ENCODE measurements at places on chromosomes 16 and 17.
A peak's percentile ranks its signal among the peaks of the same experiment; 100 is the strongest.

- DNase-seq = no peak
Measured at GRCh38 chr16:54443839-54444238, 157.3 kb upstream of the IRX3 start.

- DNase-seq = no peak
Measured at GRCh38 chr16:57688987-57689761, 5.4 kb upstream of the DRC7 start.

GRCh38 chr16:62545039-62545438 is 508.8 kb upstream of the CDH8 start:
- no peak for DNase-seq

- DNase-seq = no peak
Measured at GRCh38 chr17:81380131-81380530, 15.1 kb upstream of the BAHCC1 start.

GRCh38 chr16:49504023-49504364 is 130.4 kb downstream of the C16orf78 start:
- DNase-seq = no peak

DNA sequence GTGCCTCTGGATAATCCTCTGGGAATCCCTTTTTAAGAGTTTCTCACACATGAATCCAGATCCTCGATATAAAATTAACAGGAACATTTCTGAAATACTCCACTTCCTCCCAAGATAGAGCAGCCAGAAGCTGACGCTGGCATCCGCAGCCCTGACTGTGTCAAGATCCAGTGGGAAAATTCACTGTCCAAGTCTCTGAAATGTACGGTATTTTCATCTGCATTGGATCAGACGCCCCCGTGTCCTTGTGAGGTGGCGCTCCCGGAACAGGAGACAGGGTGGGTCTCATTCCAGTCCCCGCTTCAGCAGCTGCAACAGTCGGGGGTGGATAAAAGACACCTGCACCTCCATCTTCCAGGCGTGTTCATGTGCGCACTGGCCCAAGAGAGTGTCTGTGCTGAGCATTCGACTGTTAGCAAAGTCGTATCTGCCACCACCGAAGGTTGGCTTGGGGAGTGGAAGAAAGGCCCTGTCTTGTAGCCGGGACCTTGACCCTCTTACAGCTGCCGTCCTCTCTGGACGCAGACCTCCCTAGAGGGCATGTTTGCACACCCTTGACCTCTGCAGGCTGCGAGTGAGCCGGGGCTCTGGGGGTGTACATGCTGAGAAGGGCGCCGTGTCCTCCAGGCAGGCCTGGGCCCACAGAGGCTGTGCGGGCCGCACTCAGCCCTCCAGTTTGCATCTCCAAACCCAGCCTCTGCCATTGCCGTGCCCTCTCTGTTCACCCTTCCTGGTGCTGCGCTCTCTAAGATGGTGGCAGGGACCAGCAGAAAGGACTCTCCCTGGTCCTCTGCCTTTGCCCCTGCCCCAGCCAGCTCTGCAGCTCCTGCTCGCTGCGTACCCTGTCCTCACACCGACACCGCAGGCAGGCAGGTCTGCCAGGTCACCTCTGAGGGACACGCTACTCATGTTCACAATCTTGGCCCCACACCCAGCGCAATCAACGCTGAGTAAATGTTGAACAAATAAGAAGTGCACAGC is 72.0 kb upstream of the CHMP6 start:
- no peak for DNase-seq

DNA sequence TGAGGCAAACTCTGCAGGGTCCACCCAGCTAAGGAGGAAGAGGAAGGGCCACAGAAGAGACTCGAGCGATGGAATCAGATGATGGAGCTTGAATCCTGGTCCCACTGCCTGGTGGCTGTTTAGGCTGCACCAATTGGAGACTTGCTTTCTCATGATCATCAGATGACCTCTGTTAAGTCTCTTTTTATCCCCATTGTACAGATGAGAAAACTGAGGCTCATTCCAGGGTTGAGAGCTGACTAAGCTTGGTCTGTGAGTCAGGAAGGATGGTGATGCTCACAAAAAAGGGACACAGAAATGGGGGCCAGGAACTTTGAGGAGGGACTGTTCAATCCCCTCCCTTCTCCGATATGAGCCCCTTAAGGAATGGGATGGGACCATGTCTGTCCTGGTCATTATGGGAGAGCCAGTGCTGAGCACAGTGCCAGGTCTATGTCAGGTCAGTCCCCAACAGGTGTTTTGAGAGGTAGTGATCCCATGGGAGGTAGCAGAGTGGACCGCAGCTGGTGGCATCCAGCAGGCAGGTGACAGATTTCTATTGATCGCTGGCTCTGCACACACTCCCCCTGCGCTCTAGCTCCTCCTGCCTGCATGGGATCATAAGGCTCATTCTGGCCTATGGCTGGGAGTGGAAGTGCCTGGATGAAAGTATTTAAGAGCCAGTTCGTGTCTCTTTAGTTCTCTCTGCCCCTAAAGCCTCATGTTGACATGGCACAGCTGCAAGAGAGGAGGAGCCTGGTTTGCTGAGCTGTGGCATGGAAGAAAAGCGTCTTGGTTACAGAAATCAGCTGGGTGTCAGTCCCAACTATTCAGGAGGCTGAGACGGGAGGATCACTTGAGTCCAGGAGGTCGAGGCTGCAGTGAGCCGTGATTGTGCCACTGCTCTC is 27.2 kb downstream of the SNX20 start:
- DNase-seq = no peak

DNA sequence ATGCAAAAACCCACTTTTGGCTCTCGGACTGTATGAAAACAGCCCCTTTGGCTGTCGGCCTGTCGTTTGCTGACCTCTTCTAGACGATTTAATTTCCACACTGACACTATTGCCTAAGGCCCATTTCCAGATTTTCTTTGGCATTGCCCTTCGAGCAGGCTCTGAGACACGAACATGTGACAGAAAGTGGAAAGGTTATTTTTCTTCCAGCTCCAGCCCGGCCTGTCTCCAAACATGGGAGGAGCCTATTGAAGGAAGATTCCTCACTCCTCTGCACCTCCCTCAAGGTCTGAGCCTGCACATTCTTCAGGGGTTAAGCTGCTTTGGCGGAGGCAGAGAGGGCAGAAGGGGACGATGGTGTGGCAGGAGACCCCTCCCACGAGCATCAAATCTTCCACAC is 85.9 kb upstream of the FOXF1 start:
- DNase-seq = no peak

DNA sequence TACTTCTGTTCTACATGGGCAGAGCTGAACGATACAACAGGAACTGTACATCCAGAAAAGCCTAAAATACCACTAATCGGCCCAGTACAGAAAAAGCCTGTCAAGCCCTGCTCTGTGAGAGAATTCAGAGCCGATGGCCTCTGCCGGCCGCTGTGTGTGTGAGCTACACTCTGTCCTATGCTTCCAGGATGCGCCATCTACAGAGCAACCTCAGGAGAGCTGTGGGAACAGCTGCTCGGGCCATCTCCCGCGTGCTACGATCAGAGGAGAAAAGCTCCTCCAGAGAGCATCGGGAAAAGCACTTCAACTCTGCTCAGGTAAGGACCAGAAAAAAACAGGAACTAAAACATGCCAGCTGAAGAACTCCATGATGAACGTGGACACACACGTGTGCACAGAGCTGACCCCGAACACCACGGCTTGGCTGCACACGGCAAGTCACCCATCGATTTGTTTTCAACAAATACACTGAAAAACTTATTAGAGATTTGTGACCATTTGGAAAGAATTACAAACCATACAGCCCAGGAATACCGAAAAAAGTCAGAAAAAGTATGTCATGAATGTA is 115.9 kb downstream of the ANKRD11 start:
- peak; percentile 78 for DNase-seq

GRCh38 chr17:45302649-45303173 is 14.1 kb downstream of the MAP3K14 start:
- peak; percentile 69 for DNase-seq

- DNase-seq = no peak
Measured at GRCh38 chr17:17698869-17699351, 17.7 kb downstream of the RAI1 start.

- no peak for DNase-seq
Measured at GRCh38 chr16:75102595-75102994, 14.0 kb downstream of the LDHD start.

DNA sequence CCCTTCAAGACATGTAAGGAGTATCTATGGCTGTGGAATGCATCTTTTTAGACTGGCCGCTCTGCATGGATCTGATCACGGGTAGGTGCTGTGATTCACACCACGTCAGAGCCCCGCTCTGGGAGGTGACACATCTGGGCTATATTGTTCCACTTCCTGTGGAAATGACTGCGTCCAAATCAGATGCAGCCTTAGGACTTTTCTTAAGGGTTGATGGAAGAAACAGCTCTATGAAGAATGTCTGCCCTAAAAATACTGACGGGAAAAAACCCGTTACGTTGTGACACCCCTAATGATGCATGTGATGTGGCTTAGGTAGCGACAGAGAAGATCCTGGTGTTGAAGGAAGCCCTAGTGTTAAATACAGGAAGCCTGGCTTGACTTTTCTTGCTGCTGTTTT is 12.2 kb downstream of the BANP start:
- no peak for DNase-seq

DNA sequence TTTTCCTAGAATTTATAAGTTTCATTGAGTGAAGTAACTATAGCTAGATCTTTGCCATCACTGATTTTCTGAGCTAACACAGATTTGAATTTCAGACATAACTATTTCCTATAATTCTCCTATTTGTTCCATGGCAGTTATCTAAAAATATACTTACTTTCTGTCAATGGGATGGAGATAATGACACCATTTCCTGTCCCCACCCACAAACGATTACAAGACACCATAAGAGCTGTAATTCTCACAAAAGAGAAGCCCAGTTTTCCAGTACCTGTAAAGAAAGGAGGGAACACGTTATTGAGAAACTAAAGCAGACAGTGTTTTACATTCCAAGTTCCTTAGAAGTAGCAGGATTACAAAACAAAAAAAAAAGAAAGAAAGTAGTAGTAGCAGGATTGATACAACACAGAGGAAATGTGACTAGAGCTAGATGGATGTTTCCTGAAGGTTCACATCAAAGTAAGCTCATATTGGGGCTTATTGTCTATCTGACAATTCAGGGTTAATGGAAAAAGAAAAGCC is 110.9 kb upstream of the TOB1 start:
- no peak for DNase-seq

DNA sequence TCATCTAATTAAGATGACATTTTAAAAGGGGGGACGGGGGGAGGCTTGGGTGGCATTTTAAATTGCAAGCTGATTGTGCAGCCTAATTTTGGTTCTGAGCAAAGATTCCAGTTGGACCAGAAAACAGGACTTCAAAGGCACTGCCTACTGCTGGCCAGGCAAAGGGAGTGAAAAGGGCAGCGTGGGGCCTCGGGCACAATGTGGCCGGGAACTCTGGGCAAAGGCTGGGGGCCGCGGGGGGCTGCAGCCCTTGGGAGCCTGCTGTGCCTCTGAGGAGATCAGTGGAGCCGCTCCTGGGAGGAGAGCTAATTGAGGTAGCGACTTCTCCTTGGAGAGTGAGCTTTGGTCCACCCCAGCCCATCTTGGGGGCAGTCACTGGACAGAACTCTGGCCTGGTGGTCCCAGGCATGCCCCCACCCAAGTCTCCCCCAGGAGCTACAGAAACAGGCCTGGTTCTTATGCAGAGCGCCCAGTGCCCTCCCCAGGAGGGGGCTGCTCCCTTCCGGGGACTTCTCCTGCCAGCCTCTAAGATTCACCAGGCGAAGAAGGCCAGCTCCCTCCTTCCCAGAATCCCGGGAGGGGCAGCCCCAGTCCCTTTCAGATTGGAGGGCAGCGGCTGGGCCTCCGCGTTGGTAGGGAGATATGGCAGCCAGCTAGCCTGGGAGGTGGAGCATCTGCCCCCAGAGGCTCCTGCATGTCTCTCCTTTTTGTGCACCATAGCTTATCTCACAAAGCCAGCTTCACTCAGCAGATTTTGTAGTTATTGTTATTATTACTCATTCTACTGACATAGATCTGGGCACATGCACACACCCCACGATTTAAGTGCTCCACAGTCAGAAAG is 115.6 kb downstream of the GNAO1 start:
- peak; percentile 61 for DNase-seq

DNA sequence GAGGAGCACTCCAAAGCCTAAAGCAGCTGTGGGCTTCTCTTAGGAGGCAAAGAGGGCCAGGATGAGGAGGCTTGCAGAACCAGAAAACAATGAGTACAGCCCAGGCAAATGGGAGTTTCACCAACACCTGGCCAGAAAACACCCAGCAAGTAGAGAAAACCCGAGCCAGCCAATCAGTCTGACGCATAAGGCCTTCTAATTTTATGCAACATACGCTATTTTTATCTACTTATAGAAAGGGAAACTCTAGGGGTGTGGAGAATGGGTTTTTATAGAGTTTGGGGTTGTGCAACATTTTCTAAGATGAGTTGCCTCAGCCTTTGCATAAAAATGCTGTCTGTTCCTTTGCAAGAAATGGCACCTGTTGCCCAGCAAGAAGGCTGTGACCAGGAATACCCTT is 529.0 kb upstream of the CDH5 start:
- DNase-seq = no peak

DNA sequence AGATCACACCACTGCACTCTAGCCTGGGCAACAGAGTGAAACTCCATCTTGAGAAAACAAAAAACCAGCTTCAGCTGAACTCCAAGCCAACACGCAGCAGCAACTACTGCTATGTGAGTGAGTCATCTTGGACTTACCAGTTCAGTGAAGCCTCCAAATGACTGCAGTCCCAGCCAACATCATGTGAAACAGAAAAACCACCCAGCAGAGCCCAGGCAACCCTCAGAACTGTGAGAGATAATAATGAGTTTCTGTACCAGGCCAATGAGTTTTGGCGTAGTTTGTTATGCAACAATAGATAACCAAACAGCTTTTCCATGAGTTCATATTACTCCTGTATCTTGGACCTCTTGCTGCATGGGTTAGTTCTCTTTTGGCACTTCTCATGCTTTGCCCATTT is 23.3 kb downstream of the PHF12 start:
- no peak for DNase-seq

- no peak for DNase-seq
Measured at GRCh38 chr16:53893731-53894435, 189.9 kb downstream of the FTO start.

DNA sequence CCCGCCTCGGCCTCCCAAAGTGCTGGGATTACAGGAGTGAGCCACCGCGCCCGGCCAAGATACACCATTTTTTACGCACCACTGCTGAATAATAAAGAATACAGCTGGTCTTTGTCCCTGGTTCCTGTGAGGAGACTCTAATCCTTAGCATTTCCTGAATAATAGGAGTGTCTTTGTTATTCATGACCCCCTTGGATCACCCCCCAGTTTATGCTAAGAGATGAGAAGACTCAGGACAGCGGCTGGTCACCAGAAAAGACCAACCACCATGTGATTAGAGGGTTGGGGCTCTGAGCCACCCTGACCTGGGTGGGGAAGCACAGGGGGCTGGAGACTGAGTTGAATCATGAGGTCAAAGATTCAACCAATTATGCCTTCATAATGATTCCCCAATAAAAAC is 17.3 kb downstream of the PHLPP2 start:
- no peak for DNase-seq

All from Ammon's horn (tissue), 1 donor.